ENCODE measurements at places on chromosomes 4 and X.
A peak's percentile ranks its signal among the peaks of the same experiment; 100 is the strongest.

GRCh38 chr4:38949411-38950051 lies 81.9 kb downstream of the FAM114A1 start:
- peak; percentile 3 for DNase-seq

GRCh38 chr4:169707958-169708643 lies 49.6 kb downstream of the HPF1 start:
- no peak for DNase-seq

- DNase-seq, result no peak
Measured at GRCh38 chr4:54526560-54526959, 131.2 kb upstream of the KIT start.

GRCh38 chrX:4825550-4825949 lies 1112.1 kb upstream of the PRKX start:
- no peak for DNase-seq

DNA sequence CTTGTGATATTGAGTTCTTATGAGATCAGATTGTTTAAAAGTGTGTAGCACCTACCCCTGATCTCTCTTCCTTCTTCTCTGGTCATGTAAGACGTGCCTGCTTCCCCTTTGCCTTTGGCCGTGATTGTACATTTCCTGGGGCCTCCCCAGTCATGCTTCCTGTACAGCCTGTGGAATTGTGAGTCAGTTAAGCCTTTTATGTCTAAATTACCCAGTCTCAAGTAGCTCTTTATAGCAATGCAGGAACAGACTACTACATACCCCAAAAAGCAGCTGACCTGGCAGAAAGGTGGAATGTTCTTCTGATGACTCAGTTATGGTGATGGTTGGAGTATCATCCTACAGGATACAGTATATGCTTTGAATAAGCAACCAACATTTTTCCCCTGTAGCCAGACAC lies 11.4 kb upstream of the MCUB start:
- DNase-seq, result peak; percentile 97

DNA sequence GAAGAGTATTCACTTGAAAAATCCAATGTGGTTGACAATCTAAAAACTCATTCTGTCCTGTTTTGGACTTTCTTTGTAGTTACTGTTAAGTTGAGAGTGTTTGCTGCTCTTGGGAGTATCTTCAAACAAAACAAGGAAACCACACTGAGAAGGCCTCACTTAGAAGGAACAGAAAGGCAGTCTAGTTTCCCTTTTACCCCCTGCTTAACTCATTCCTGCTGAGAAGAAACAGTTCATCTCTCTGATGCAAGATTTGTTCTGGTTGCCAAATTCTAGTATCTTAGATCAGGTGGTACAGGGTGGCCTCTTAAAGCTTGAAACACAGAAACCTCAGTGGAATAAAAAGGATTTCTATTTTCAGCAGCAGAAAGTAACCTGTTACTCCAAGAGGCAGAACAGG lies 41.4 kb downstream of the GUCY2F start:
- DNase-seq, result no peak

GRCh38 chr4:79585834-79586233 lies 177.8 kb upstream of the GK2 start:
- no peak for DNase-seq

DNA sequence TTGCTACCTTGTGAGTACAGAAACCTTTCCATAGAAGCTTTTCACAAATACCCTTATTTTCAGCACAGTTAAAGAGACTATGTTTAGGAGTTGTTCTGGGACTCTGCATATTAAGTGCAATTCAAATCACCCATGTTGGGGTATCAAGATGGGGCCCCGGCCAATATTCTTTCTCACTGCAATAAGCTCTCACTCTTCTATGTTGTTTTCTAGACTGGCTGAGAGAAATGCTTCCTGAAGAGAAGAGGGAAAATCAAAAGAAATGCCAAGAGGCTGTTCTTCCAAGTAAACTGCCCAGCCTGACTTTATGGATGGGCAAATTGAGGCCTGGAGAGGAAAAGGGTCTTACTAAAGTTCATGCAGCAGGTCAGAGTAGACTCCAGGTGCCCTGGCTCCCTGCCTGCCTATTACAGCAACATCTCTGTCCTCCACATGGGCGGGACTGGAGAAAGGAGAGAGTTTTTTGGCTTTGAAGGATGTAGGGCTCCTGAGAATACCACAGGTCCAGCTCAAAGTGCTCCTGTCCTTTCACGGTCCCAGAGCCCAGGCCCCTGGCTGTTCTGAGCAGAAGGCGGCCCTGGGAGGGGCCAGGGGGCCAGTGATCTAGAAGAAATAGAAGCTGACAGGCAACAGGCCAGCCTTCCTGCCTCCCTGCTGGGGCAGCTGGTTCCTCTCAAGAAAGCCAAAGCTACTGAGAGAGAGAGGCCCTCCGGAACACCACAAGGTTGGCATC lies 745 bp upstream of the IQSEC2 start:
- DNase-seq, result no peak

GRCh38 chr4:44914223-44914622 lies 187.9 kb upstream of the GNPDA2 start:
- DNase-seq, result no peak

DNA sequence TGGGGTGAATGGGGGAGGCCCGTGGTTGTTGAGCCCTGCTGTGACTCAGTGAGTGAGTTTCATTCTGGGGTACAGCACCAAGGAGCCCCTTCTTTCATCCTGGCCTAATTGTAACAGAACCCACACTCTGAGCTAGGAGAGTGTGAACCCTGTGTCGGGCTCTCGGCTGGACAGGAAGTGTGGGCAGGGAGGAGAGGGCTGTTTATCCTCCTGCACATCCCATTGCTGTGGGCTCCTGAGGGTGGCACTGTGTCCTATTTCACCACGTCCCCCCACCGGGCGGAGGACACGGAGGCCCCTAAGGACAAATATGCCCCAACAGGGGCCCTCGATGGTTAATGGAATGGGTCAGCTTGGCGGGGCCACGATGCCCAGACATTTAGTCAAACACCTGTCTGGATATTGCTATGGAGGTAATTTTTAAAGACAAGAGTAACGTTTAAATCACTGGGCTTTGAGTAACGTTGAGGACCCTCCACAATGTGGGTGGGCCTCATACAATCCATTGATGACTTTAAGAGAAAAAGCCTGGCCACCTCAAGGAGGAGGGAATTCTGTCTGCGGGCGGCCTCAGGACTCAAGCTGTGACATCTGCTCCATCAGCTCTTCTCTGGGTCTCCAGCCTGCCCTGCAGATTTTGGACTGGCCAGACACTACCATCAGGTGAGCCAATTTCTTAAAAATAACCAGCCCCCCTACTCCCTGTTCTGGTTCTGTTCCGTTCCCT lies 46.1 kb upstream of the SORCS2 start:
- DNase-seq, result no peak

DNA sequence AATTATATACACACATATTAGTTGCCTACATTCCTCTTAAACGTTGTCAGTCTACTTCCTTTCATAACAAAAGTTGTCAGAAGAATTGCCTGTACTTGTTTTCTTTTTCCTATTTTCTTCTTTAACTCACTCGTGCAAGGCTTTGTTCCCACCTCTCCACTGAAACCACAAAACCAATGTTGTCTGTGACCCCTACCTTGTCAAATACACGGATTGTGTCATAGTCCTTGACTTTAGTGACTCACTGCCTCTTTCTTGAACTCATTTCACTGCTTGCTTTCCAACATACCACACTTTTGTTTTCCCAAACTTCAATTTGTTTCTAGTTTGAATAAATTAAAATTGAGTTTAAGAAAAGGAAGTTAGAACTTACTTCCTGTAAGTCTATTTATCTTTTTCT lies 283.9 kb upstream of the AGA start:
- DNase-seq, result no peak

DNA sequence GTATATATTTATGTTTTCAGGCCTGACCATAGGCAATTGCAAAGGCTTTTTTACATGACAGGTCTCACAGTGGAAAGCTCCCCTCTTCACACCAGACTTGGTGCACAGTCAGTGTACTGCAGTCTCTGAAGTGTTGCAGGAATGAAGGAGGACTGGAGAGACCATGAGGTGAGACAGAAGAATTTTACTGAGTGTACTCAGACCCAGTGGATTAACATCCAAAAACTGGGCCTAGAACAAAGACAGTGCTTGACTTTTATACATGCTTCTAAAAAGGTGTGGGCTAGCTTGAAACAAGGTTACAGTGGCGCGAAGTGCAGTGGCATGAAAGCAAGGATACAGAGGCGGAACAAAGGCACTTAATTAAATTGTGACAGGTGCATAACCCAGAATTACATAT lies 822.9 kb downstream of the RAPGEF2 start:
- DNase-seq, result no peak

GRCh38 chr4:158282252-158282651 lies 72.0 kb downstream of the TMEM144 start:
- DNase-seq, result no peak

GRCh38 chr4:5785806-5786680 lies 75.0 kb downstream of the EVC start:
- no peak for DNase-seq

GRCh38 chr4:128357286-128357685 lies 69.7 kb upstream of the PGRMC2 start:
- no peak for DNase-seq

DNA sequence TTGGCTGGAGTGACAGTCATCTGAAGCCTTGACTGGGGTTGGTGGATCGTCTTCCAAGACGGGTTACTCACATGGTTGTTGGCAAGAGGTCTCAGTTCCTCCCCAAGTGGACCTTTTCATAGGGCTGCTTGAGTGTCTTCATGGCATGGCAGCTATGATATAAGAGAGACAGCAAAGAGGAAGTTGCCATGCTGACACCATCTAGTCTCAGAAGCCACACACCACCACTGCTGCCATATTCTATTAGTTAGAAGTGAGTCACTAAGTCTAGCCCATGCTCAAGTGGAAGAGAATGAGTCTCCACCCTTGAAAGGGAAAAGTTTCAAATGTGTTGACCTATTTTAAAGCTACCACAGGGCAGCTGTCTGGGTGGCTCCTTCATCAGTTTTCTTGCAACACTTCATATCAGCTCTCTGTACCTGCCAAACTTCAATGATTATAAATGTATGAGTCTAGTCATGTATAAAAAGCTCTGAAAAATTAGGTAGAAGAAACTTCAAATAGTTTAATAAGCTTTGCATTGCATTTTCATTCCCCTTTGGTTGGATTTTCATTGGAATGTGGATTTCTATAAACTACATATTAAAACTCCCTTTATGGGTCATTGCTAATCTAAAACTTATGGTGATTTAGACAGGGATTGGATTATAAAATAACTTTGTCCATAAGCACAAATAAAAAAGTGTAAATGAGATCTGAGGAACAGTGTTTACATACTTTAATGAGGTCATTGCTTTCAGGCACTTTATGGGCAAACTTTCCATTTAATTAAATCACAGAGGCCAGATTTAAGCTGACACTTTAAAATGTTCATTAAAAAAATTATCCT lies 68.0 kb upstream of the ATXN3L start:
- DNase-seq, result no peak

- DNase-seq, result no peak
Measured at GRCh38 chrX:16155581-16156096, 11.6 kb upstream of the MAGEB17 start.

- DNase-seq, result no peak
Measured at GRCh38 chr4:136571315-136571714, 961.0 kb downstream of the PCDH18 start.

Data from kidney capillary endothelial cell (primary cell).